Stimulated activated CD8-positive, alpha-beta memory T cell treated with anti-CD3 and anti-CD28 coated beads, Interleukin-15, amount 100 ng/mL, for 1 hour (primary cell): ENCODE measurements at places on chromosomes 7 and 10.

- DNase-seq, result no peak
These were observed 53.6 kb upstream of the ELN start for GRCh38 chr7:73974101-73974947.

DNA sequence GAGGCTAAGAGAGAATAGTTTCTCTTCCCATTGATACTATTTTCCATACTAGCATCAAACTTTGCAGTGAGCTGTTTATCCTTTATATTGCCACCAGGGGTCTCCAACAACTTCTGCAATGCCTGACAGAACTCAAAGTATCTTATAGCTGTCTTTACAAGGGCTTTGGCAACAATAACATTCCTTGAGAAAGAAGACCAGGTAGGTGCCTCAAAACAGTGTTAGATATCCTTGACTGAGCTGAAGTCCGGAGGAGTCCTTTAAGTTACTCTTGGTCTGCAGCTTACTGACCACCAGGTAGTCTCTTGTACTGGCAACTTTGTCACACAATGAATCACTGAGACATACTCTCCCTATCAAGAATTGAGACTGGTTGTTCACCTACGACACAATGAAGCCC lies 30.0 kb upstream of the TES start:
- no peak for DNase-seq

GRCh38 chr7:22980422-22980821 lies 33.5 kb downstream of the HYCC1 start:
- no peak for DNase-seq

- no peak for DNase-seq
These were observed 158.6 kb downstream of the SNX13 start for GRCh38 chr7:17781491-17782215.

DNA sequence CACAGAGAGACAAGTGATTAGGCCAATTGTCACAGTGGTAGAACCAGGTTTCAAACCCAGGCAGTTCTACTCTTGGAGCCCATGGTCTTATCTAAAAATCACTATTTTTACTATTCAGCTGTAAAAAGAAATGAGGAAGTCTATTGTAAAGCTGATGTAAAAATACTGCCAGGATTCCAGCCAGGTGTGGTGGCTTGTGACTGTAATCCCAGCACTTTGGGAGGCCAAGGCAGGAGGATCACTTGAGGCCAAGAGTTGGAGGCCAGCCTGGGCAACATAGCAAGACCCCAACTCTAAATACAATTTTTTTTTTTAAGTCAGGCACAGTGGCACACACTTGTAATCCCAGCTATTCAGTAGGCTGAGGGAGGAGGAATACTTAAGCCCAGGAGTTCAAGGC lies 40.4 kb downstream of the HIP1 start:
- DNase-seq, result no peak

DNA sequence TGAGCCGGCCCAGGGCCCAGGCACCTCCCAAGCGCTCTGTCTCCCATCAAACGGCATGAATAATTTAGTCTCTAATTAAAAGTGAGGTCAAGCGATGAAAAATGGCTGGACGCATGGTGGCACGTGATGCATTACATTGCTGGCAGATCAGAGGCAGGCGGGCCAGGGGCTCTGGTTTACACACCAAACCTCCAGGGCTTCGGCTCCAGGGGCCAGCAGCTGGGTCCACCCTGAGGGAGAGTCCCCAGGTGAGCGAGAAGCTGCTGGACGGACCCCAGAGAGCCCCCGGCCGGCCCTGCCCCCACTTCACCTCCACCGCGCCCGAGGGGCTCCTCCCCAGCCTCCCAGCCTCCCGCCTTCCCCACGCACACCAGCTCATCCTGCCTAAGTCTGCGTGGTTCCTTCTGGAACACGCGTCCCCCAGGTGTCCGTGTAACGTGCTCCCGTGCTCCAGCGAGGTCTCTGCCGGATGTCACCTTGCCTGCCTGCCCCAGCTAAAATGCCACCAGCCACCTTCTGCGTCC lies 23.2 kb downstream of the UNCX start:
- no peak for DNase-seq

GRCh38 chr7:117780832-117781231 lies 92.4 kb downstream of the CTTNBP2 start:
- DNase-seq, result no peak

- no peak for DNase-seq
These were observed 3.9 kb downstream of the CARD11 start for GRCh38 chr7:3039787-3040186.

- no peak for DNase-seq
These were observed 45.6 kb downstream of the BMPR1A start for GRCh38 chr10:86801995-86802394.

DNA sequence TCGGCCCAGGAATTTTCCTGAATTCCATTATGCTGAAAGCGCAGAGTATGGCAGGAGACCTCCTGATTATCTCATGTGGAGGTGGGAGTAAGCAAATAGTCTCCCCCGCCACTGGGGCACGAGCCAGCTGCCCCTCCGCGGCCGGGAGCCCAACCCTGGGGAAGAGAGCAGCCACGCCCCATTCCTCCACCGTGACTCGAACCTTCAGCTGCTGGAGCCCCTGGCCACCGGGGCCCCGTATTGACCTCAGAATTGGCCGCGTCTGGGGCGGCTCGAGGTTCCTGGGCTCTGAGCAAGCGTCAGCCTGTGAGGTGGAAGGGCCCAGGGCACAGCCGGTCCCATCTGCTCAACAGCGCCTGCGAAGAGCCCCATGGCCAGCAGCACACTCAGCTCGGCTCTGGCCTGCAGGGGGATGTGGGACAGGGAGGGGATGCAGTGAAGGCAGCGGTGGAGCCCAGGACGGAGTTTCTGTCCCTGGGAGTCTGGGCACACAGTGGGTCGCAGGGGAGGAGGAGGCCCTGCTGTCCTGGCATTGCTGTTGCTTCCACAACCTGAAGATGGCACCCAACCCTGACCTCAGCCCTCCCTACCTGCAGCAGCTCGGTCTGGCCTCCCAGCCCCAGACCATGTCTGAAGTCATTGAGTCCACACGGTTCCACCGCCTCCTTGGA lies 97.8 kb downstream of the CHST15 start:
- no peak for DNase-seq

DNA sequence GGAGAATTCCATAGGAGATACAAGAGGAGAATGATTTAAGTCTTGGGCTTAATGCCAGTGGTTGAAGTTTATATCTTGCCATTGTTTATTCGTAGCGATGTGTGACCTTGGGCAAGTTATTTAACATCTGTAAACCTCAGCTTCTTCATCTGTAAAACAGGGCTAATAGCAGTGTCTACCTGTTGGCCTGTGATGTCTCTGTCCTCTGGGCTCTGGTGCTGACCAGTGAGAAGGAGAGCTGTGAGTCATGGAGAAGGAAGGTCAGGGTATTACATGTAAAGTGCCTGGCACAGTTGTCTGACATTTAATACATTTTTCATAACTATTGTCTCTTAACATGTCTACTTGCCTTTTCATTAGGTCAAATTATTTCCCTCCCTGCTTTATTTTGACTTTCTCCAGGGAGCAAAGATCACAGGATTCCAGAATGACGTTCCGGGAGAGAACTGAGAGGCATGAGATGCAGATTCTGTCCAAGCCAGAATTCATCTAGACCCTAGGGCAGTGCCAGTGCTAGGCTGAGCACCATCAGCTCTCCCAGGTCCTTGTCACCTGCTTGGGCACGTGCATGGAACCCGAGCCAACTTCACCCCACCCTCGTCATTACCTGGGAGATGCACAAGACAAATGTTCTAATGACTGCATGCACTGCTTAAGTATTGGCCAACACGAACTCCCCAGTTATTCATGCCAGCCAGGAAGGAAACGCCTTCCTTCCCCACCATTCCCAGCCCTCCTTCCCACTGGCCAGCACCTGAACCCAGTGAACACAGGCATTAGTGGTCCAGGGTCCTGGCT lies 187.9 kb downstream of the DPY19L1 start:
- no peak for DNase-seq

- DNase-seq, result no peak
These were observed 65.0 kb downstream of the VSTM4 start for GRCh38 chr10:49050366-49050765.

GRCh38 chr7:44391171-44391570 lies 65.8 kb upstream of the CAMK2B start:
- DNase-seq, result no peak

- DNase-seq, result no peak
These were observed 487.2 kb downstream of the RPS24 start for GRCh38 chr10:78520737-78521430.

DNA sequence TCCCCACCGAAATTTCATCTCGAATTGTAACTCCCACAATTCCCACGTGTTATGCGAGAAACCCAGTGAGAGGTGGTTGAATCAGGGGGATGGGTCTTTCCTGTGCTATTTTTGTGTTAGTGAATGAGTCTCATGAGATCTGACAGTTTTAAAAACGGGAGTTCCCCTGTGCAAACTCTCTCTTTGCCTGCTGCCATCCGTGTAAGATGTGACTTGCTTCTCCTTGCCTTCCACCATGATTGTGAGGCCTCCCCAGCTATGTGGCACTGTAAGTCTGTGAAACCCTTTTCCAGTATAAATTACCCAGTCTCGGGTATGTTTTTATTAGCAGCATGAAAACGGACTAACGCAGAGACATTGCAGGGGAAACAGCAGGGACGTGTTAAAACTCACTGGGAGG lies 5.3 kb upstream of the OLAH start:
- DNase-seq, result no peak

DNA sequence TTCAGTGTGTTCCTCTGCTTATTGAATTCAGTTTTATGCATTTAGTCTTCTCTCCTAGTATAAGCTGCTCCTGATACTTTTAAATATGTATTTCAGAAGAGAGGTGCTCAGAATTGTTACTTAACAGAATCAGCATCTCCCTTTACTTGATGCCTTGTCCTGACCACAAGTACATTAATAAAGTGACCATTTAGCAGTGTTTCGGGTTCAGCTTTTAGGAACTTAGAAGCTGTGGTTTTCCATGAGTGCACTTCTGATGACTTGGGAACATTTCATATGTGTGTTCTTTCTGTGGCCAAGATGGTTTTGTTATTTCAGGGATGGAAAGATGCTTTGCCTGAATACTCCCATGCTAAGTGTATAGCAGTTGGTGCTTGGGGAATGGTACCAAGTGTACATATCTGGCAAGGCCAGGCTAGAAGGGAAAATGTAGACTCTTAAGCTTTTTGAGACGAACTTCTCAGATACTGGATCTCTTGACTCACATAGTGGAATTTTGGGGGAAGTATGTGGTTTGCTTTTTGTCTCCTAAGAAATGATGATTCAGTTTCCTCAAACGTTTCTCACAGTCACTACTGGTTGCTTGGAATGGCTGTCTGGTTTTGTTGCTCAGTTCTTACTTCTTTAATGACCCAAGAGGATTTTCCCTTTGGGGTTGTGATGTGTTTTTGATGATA lies 17.2 kb downstream of the SGPL1 start:
- no peak for DNase-seq

- no peak for DNase-seq
These were observed 27.3 kb downstream of the POU6F2 start for GRCh38 chr7:39005036-39005435.
